ENCODE measurements at places on chromosomes 12 and 14.
A peak's percentile ranks its signal among the peaks of the same experiment; 100 is the strongest.

GRCh38 chr14:36791402-36791801 is 129.7 kb downstream of the PAX9 start:
- no peak for DNase-seq

- no peak for DNase-seq
Measured at GRCh38 chr12:108644811-108645120, 11.1 kb upstream of the SELPLG start.

DNA sequence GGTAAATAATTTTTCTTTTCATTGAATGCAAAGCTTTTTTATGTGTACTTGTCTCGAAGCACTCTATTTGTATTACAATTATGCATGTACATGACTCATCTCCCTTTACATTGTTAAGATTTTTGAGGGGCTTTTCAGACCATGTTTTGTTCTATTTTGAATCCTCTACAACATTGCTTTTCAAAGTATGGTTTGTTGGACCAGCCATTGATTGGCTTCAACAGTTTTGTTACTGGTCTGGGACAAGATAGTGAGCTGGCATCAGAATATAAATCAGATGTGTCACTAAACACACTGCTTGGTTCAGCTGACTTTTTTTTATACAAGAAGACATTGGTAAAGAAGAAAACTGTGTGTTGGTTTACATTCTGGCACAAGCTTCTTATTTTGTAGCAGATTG is 122.3 kb downstream of the MON2 start:
- no peak for DNase-seq

- no peak for DNase-seq
Measured at GRCh38 chr12:87925021-87925420, 104.2 kb downstream of the C12orf50 start.

DNA sequence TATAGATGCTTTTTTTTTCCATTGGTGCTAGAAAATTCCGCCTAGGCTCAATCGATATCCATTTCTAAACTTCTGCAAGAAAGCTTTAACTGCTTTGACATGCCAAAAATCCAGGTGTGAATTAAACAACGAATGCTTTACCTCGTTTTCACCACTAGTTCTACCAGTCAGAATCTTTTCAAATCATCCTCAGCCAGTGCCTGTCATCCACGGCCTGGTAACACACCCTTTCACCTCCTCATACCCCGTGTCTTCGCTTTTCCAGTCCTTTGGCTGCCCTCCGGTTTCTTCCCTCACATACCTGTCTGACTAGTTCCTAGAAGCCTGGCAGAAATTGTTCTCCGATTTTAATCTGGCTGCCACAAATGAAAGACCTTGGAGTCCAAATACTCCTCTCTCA is 1.4 kb upstream of the PHC1 start:
- no peak for DNase-seq

DNA sequence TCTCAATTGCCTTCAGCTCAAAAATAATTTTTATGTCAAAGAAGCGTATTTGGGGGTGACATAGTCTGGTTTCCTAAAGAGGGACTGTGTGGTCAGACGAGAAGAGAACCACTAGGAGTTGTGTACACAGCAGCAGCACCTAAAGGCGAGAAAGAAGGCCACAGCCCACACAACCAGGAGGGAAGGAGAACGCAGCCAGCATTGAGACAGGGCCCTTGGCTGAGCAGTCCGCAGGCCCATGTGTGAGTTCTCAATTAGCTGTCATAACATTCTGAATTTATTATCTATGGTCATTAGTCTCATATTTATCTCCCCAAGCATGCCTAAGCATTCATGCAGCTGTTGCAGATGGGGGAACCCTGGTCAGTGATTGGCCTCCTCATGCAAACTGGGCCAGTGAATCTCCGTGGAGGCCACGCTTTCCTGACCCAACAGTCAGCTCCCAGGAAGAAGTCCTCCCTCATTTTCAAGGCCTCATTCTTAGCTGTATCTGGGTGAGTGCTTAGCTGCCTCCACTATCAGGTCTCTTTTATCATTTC is 81.2 kb upstream of the ATF7IP start:
- DNase-seq: no peak

GRCh38 chr12:118981285-118982211 is at the start of gene SRRM4:
TSS of gene SRRM4 (plus strand) at chr12:118981541. CDS start at chr12:118981883, 342 bp downstream.
- peak; percentile 33 for DNase-seq

GRCh38 chr14:106691601-106692291 is 1165.4 kb downstream of the TMEM121 start:
- peak; percentile 65 for DNase-seq

GRCh38 chr12:65941388-65941787 is 117.1 kb downstream of the HMGA2 start:
- no peak for DNase-seq
